ENCODE measurements at places on chromosomes 1 and 21. TPM values are rescaled to one million over a fixed set of nuclear protein-coding genes. Genes with fewer than 3 reads are reported as not detected.

The ADPRS gene
- 31.8 TPM for total RNA-seq

The ATP6V1G3 gene
- total RNA-seq: not detected

The SLC1A7 gene
- total RNA-seq: not detected

The ICOSLG gene
- 1.0 TPM for total RNA-seq

The ARPC5 gene
- 173 TPM for total RNA-seq

The GJA8 gene
- total RNA-seq: not detected

The SLAMF7 gene
- 4.6 TPM for total RNA-seq

The FCGR1A gene
- total RNA-seq: not detected

The KDM1A gene
- total RNA-seq: 106 TPM

The SFPQ gene
- 236 TPM for total RNA-seq

The RUNX3 gene
- total RNA-seq: 0.34 TPM

The PADI2 gene
- 0.14 TPM for total RNA-seq

Data from nasal cavity respiratory epithelium epithelial cell of viscerocranial mucosa (primary cell).